ENCODE measurements at places on chromosomes 4 and X.

- no peak for DNase-seq
Measured at GRCh38 chr4:40409835-40410234, 74.7 kb downstream of the CHRNA9 start.

DNA sequence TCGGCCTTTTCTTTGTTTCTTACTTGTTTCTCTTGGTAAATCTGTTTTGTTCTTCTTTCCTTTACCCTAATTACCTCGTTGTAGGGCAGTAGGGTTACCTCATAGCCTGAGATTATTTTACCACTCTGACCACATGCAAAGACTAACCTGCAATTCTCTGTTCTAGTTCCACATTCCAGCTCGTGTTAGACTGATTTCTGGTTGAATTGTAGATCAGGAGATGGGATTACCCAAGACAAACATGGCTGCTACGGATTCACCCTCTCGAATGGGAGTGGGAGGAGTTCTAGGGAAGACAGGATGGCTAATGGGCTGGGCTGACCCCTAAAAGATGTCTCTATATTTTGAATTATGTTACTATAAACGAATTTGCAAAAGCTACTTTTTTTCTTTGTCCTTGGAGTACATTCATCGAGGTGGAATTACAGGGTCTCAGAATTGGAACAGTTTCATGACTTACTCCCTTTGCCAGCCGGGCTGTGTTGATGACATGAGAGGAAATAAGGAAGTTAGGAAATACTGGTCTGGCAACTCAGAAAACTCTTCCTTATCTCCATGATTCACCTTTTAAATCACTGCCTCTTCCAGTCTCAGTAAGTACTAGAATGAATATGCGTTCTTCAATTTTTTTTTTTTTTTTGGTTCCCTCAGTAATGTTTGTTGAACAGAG, 36.7 kb upstream of the FBXW7 start:
- no peak for DNase-seq

- DNase-seq: no peak
Measured at GRCh38 chr4:4526401-4526800, 15.4 kb downstream of the STX18 start.

GRCh38 chrX:39736216-39737211, 361.2 kb downstream of the BCOR start:
- no peak for DNase-seq

DNA sequence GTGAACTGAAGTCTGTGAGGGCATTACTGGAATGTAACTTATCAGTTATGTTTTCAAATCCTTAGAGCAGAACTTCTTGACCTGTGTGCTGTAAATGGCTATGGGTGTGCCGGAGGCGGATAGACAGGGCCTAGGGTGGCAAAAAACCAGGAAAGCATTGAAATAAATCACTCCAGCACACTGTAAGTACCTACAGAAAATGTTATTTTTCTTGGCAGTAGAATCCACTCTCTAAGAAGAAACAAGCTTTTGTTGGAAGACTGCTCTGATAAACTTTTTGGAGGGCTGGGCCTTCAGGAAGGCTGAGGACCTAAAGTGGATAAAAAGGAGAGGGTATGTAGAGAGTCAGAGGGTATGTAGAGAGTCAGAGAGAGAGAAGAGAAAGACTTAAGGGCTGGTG, 14.9 kb downstream of the CPE start:
- no peak for DNase-seq

Measured in NCI-H774 (cell line).